ENCODE measurements at places on chromosomes 11 and 22.

DNA sequence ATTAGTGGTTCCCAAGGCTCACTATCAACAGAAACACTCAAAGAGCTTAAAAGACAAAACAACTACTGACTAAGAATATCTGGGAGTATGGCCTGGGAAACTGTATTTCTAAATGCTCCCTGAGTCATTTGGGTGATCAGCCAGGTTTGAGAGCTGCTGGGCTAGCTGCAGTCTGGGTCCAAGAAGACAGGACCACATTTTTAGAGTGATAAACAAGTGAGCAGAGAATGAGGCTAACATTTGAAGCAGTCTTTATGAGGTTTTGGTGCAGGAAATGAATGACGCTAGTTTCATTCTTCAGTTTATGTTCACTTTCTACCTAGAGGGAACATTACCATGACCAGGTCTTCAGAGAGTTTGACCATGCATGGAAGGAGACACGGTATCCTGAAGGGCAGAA is 97.7 kb downstream of the TEAD1 start:
- no peak for DNase-seq

GRCh38 chr11:94664346-94664745 is 97.2 kb downstream of the PIWIL4 start:
- DNase-seq, result no peak

GRCh38 chr11:99803501-99803900 is 782.8 kb downstream of the CNTN5 start:
- no peak for DNase-seq

- DNase-seq, result no peak
These were observed 1282.1 kb downstream of the TBC1D22A start for GRCh38 chr22:48044487-48045060.

GRCh38 chr22:45033136-45033535 is 23.3 kb upstream of the PHF21B start:
- no peak for DNase-seq

DNA sequence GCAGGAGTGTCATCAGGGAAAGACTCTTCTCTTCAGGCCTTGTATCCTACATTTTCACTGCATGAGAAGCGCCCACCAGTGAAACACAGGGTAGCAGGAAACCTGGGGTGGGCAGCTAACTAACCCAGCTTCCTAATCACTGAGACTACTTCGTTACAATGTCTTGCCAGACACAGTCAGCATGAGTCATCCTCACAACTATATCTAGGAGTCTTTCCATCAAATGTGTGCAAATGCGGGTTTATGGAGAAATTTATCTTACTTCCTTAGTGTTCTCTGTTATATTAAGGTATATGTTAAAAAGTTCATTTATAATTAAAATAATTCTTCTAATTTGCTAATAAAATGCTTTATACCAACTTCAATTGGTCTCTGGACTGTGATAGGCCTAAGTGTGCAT is 79.9 kb upstream of the RAB1B start:
- peak; percentile 29 for DNase-seq

DNA sequence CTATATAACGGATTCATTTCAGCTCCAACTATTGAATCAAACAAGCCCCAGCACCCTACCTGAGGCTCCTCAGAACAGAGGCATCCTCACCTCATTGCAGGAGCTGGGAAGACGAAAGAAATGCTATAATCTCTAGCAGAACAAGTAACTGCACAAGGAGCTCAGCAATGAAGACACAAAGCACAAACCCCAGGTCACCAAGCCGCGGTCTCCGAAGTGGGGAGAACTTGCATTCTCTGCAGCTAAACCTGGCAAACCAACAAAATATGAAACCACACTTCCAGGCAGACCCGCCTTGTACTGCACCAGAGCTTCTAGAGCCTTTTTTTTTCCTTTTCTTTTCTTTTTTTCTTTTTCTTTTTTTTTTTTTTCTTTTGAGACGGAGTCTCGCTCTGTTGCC is 21.8 kb upstream of the CD5 start:
- no peak for DNase-seq

GRCh38 chr22:37633625-37634416 is 5.6 kb upstream of the SH3BP1 start:
- peak; percentile 85 for DNase-seq

- no peak for DNase-seq
These were observed 29.1 kb upstream of the TXNRD2 start for GRCh38 chr22:19970479-19971275.

- no peak for DNase-seq
These were observed 310.2 kb downstream of the DLG2 start for GRCh38 chr11:85316967-85317366.

DNA sequence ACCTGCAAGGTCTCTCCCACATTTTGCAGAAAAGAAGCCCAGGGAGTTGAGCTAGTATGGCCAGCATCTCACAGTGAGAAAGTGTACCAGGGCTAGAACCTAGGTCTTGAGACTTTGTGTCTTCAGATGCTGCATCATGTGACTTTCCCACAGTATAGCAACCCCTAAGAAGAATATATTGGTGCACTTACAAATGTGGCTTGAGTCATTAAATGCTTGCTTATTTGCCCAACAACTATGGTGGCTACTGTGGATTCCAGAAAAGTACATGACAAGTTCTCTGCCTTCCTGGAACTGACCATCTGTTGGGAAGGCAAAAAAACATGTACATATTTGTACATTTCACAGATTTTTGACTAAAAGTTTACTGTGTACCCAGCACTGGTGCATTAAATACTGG is 55.0 kb downstream of the POLD3 start:
- no peak for DNase-seq

DNA sequence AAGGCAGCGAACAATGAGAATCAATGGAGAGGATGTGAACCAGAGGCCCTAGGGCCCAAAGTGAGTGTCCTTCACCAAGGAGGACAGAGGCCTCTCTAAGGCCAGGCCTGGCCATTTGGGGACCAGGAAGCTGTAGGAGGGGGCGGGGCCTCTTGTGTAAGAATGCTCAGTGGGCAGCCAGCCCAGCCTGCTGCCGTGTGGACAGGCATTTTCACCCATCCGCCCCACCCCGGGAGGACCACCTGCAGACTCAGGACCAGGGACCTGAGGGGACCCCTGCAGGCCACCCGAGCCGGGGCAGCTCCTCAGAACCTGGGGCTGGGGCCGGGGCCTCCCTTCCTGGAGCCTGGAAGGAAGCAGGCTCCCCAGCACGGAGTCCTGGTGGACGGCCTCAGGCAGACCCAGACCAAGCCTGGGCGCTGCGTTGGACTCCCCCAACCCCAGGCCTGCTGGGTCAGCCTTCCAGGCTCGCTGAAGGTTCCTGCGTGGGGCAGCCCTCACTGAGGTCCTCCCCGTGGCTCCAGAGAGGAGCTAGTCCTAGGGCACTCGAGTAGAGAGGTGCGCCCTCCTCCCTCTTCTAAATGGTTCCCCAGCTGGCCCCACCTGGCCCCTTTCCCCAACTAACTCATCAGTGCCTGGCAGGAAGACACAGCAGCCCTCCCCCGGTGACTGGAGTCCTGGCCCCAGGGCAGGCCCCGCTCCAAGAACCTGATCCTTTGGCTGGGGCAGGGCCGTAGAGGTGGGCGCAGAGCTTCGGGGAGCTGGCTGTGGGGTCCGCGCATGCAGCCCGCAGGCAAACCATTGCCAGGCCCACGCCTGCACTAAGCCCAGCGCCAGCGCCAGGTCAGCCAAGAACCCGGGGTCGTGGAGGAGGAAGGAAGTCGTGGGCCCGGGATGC is 1.5 kb upstream of the TRABD start:
- DNase-seq, result no peak

DNA sequence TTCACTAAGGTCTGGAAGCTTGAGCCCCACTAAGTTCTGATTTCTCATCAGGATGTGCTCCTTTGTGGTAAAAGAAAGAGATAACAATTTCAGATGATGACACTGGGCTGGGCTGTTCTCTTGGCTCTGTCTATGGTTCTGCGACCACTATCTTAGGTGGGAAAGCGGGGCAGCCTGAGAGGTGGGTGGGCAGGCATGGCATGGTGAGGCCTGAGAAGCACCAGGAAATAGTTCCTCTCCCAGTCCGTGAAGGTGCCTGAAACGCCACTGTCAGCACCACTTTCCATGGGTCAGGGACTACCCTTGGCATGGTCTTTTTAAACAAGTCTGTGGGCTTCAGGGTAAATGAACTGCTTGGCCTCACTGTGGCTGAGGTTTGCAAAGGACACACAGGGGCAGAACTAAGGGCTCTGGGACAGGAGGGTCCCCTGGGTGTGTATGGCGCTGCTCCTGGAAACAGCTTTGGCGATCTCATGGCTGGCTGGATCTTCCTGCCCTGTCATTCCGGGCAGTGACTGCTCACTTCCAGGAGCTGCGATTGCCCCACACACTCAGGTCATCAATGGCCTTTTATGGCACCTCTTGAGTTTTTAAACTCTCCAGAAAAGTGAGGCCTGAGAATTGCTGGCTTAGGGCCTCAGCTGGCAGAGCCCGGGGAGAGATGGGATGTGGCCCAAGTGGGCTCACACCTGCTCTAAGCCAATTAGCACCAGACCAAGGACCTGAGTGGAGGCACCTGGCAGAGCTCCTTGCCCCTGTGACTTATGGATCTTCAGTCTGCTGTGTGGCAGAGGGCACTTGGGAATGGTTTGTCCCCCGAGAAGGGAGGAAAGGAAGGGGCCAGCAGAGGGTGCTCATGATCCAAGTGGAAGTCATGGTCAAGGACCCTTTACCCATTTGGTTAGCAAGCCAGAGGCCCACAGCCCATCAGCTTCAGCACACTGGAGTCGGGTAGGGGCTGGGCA is 55.6 kb upstream of the LYVE1 start:
- no peak for DNase-seq

DNA sequence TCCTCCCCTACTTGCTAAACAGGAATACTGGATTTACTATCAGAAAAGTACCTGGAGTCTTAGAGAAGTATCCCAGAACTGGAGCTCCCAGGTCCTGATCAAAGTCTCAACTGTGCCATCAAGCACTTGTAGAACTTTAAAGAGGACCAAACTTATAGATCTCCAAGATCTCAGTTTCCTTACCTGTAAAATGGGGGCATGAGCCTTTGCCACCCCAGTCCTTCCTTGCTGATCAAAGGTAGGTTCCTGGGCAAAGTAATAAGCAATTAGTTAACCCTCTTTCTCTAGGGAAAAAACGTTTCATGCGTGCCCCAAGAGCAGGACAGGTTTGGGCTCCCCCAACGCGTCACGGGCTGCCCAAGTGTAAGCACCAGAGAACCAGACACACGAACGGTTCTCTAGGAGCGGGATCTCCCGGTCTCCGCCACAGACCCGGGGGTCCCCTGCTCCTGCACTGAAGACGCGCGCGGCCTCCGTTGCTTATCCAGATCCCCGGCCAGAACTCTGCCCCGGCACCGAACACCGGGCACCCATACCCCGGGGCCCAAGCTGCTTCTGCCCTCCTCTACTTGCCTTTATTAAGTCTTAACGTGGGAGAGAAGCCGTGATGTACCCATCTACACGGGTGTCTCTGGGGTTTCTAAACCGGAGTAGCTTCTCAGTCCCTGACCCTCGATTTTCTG is 505 bp downstream of the ZNF214 start:
- DNase-seq, result no peak

- no peak for DNase-seq
These were observed 635 bp downstream of the SCARF2 start for GRCh38 chr22:20436768-20437612.

GRCh38 chr22:41078931-41079330 is 13.5 kb upstream of the EP300 start:
- no peak for DNase-seq

DNA sequence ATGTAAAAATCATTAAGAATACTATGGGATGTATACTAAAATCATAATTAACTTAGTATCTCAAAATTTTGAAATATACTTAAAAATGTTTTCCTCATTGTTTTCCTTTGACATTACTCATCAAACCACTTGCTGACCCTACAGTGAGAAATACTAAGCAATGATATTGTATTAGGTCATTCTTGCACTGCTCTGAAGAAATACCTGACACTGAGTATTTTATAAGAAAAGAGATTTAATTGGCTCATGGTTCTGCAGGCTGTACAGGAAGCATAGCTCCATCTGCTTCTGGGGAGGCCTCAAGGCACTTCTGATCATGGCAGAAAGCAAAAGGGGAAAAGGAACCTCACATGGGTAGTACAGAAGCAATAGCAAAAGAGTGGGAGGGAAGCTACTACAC is 950.9 kb upstream of the CHORDC1 start:
- DNase-seq, result no peak

GRCh38 chr11:134504146-134504905 is 92.3 kb upstream of the B3GAT1 start:
- DNase-seq, result no peak

GRCh38 chr11:28631148-28631547 is 523.0 kb downstream of the METTL15 start:
- no peak for DNase-seq

- no peak for DNase-seq
These were observed 527.0 kb upstream of the B3GAT1 start for GRCh38 chr11:134939031-134939430.

DNA sequence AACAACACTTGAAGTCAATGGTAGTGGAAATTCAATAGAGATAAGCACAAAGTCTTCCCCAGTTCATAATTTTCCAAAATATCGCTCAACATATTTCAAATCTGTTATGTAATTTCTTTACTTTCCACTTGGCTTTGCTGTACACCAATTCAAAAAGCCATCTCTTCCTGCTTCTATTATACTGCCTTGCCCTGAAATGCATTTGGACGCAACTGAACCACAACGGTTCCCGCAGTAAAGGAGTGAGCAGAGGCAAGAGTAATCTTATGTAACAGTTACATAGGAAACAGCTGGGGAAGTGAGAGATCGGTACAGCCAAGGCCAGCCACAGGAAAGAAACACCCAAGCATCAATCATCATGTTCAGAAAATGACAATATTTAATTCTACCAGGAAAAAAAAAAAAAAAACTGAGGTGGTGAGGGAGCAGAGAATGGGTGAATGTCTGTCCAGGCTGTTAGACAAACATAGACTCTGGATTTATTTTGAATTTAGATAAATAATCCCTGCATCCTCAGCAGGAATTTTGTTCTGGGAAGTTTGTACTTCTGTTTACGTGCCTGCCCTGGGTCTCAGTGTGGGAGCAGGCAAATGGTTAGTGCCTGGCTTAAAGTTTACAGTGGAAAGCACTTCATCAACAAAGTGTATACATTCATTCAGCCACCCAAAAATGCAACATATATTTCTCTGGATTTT is 392.2 kb downstream of the ETS1 start:
- no peak for DNase-seq

DNA sequence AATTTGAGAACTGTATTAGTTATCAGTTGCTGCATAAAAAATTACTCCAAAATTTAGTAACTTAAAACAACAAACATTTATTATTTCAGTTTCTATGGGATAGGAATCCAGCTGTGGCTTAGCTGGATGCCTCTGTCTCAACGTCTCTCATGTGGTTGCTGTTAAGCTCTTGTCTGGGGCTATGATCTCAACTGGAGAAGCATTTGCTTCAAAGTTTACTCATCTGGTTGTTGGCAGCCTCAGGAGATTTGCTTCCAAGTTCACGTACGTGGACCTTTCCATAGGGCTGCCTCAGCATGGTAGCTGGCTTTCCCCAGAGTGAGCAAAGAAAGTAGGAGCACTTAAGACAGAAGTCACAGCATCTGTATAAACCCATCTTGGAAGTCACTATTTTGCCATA is 144.9 kb upstream of the SESN3 start:
- peak; percentile 91 for DNase-seq
